ENCODE measurements at places on chromosomes 12 and 14. TPM values are rescaled to one million over a fixed set of nuclear protein-coding genes. Genes with fewer than 3 reads are reported as not detected.

PZP gene
- 0.68 TPM for polyA plus RNA-seq

NR2C1 gene
- 42.8 TPM for polyA plus RNA-seq

SLC17A8 gene
- 0.06 TPM for polyA plus RNA-seq

GPD1 gene
- polyA plus RNA-seq = 68.2 TPM

RAD51AP1 gene
- polyA plus RNA-seq = 9.6 TPM

GRCh38 chr12:29051221-29051620, 97.9 kb upstream of the FAR2 start:
- DNase-seq = no peak

- no peak for DNase-seq
These were observed 8.5 kb upstream of the SCARB1 start for GRCh38 chr12:124872068-124872719.

DNA sequence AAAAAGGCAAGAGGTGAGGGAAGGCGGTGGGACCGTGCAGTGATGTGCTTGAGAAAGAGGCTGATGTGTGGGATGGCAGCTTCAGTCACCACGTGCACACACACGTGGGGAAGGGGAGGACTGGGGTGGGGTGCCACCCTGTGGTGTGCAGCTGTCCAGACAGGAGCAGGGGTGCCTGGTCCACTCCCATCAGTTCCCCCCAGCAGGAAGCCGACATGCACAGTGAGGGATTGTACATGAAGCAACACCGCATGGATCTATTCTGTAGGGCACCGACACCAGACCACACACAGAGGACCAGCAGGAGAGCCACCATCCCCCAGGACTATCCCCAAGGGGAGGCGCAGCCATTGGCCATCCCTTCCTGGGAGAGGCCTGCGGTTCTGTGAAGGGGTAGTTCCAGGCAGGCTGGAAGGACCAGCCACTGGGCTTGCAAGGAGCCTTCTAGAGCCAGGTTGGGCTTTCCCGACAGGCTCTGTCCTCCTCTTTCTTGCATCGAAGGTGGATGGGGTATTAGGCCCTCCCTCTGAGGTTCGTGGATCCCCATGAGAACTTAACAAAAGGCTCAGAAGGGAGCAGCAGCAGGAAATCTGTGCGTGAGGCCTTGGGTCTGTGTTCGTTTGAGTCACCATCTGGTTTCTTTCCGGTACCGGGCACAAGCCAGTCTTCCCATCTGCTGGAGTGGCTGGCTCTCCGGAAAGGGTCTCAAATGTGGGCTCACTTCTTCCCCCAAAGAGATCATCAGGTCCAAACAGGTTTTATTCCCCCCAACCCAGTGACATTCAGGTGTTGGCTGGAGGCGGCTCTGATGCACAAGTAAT, 59.8 kb downstream of the PLEKHG3 start:
- DNase-seq = no peak

- DNase-seq = no peak
These were observed 18.1 kb downstream of the BEGAIN start for GRCh38 chr14:100568998-100569733.

- DNase-seq = no peak
These were observed 86.7 kb downstream of the TMEM260 start for GRCh38 chr14:56666294-56666693.

DNA sequence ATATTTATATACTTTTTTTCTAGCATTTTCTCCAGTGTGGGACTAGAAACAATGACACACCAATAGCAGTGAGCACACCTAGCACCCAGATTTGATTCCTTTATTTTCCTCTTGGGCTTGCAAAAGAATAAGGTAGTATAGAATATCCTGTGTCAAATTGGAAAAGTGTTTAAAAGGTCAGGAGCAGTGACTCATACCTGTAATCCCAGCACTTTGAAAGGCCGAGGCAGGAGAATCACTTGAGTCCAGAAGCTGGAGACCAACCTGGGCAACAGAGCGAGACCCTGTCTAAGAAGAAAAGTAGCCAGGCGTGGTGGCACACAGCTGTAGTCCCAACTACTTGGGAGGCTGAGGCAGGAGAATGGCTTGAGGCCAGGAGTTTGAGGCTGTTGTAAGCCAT, 53.8 kb upstream of the SGPP1 start:
- no peak for DNase-seq

GRCh38 chr14:54481695-54482094, 7.1 kb downstream of the GMFB start:
- DNase-seq = no peak

DNA sequence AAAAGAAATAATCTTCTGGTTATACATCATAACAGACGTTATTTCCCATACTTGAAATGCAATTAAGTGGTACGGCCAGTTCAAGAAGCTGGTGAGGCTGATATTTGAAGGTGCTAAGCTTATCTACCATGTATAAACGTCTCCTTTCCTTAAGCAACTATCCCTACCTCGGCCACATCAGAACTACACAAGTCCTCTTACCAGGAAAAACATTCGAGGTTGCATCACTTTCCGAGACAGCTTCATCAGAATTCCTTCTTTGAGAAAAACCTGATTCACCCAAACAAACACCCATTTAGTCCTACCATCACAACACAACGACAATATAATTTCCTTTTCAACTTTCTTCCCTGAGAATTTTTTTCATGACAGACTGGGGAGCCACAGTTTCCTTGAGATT, 33.9 kb upstream of the NR2C1 start:
- no peak for DNase-seq

GRCh38 chr14:70239802-70240201, 51.1 kb upstream of the SLC8A3 start:
- DNase-seq = no peak

DNA sequence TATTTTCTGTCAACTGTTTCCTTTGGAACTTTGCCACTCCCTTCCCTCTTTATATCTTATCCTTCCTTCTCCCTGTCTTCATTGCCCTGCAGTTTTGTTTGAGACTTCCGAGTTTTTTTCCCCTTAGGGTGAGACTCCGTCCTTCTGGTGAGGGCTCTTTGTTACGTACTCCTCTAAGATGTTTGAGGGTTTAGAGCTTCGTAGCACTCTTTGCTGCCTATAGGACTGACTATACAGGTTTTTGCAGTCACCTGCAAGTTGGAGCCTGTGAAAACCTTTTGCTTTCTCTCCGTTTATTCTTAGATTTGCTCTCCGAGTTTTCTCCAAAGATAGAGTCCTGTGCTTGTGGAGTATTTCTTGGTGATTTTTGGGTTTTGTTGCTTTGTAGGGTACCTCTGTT, 41.7 kb upstream of the MYRFL start:
- DNase-seq = no peak

DNA sequence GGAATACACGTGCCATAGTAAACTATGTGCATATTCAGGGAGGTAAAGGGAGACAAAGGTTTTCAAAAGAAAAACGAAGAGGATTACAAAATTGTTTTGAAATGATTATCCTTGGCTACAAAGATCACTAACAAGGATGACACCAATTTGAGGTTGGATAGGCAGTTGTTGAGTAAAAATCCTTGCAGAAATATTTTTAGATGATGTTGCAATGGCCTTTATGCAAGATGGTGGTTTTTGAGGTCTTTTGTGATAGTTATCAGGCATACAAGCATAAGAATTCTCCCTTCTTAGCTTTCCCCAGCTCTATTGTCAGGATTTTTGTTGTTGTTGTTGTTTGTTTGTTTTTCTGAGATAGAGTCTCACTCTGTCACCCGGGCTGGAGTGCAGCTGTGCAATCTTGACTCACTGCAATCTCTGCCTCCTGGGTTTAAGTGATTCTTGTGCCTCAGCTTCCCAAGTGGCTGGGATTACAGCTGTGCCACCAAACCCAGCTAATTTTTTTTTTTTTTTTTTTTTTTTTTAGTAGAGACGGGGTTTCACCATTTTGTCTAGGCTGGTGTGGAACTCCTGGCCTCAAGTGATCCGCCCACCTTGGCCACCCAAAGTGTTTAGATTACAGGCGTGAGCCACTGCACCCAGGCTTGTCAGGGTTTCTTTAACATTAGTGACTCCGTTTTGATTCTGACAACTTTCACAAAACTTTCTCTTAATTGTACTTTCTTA, 7.8 kb downstream of the RNASE1 start:
- no peak for DNase-seq

- no peak for DNase-seq
These were observed 20.0 kb downstream of the KIF5A start for GRCh38 chr12:57569858-57570257.

GRCh38 chr14:99271221-99271941, 616 bp downstream of the BCL11B start:
- no peak for DNase-seq

GRCh38 chr12:68189821-68190242, 30.3 kb upstream of the IFNG start:
- no peak for DNase-seq

DNA sequence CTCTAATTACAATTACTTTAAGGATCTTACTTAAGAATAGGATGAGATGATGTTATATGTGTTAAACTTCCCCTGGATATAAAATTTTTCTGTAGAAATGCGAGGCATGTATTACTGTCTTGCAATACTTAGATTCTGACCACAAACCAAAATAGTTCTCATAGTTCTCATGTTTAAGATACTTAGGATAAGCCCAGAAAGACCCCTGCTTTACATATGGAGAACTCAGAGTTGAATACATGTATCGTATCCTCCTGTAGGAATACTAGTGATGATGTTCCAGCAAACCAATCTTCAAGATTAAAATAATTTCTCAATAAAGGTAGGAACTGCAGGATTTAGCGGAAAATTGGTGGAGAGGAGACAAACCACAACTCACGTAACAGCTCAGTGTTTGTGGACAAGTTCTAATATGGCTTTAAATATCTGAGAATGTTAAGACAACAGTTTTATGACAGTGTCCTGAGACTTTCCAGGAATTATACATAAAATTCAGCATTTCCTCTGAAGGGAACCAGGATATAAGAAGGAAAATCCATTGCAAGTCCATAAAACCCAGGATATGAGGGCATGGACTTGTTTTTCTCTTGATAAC, 114.7 kb upstream of the CRY1 start:
- DNase-seq = no peak

GRCh38 chr12:979349-979748, 11.7 kb upstream of the ERC1 start:
- no peak for DNase-seq

DNA sequence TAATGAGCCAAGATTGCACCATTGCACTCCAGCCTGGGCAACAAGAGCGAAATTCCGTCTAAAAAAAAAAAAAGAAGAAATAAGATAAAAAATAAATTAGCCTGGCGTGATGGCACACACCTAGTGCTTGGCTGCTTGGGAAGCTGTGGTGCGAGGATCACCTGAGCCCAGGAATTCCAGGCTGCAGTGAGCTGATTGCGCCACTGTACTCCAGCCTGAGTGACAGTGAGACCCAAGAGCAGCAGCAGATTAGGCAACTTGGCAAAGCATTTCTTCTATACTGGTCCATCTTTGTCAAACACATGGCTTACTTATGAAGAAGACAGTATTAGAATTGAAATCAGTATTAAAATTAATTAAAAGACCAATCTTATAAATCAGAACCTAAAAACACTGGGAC, 6.3 kb downstream of the GON7 start:
- no peak for DNase-seq

GRCh38 chr12:130124605-130125244, 37.5 kb upstream of the FZD10 start:
- no peak for DNase-seq

GRCh38 chr12:109950625-109951024, 45.5 kb downstream of the GIT2 start:
- DNase-seq = no peak

GRCh38 chr12:54201001-54201794, 12.4 kb upstream of the SMUG1 start:
- no peak for DNase-seq

GRCh38 chr14:22334627-22335026, 254.4 kb downstream of the DAD1 start:
- no peak for DNase-seq

DNA sequence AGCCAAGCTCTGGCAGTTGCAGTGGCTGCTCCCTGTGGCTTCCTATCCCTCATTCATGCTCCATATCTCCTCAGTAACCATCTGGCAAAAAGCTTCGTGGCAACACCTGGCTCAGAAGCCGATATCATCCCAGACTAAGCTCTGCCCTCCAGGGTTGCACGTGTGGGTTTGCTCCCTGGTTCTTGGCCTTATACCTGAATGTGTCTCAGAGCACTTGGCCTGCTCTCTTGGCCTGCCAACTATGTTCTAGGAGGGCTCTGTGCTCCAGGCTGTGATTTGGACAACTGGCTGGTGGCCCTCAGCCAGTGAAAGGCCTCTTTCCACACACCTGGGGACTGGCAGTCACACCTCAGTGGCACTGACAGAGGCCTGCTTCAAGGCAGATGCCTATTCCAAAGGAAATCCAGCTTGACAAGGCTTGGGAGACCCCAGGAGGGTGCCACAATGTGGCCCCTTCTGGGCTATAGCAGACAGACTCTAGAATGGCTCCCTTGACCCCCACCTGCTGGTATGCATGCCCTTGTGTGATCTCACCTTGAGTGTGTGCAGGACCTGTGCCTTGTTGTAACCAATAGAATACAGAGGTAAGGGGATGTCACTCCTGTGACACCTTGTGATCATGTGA, 10.5 kb downstream of the PLD4 start:
- no peak for DNase-seq

DNA sequence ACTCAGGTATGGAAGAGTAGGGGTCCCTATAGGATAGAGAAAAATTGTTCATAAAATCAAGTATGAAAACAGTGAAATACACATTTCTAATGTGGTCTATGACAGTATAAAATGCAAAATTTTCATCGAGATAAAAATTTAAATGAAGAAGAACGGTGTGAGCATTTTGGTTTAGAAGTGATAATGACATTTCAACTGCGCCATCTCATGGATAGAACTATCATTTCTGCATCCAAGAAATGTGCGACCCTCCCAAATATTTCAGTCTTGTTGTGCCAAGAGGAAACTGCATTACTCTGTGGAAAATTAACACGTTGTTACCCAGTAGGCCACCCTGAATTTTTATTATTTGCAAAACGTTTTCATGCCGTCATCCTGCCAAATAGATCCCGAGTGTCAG, 108.8 kb downstream of the CRACR2A start:
- DNase-seq = no peak

GRCh38 chr12:48750769-48751356, 34.4 kb upstream of the CCNT1 start:
- no peak for DNase-seq

DNA sequence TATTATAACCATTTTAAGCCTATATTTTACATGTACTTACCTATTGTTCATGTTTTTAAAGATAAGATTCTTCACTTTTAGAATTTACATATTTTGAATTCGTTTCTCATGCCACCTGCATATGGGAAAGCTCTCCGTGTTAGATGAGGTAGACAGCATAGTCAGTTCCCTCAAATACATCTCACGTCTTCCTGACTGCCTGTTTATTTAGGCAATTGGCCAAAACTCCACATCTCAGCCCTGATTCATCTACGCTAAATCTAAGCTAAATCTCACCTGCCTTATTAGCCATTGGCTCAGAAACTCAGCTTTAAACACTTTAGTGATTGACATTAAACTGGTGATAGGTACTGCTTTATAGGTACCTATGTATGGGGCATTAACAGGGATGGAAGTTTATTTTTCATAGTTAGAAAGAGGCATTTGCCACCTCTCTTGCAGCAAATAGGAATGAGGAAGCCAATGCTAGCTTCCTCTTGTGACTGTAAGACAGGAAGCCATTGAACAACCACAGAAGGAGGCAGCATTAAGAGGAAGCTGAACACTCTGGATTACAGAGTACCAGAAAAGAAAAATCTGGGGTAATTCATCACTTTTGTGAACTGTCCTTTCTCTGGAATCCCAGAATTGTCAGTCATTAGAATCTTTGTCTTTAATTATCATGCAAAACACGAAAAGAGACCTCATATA, 111.9 kb downstream of the LRFN5 start:
- no peak for DNase-seq
